ENCODE measurements at places on chromosomes 7 and 10.
A peak's percentile ranks its signal among the peaks of the same experiment; 100 is the strongest.

DNA sequence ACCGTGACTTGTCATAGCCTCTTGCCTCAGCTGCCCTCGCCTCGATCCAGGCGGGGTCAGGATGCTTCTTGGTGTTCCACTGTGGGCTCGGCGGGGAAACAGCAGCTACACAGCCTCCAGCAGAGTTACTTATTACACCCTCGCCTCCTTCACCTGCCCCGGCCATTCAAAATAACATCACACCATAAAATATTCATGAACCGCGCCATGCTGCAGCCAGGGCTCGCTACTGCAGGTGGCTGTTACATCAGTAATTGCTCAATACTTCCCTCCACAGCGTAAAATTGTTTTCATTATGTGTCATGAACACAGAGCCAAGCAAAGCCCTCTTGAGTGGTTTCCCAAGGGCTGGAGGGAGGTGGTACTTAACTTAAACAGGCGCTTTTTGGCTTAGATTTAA, 241.5 kb upstream of the SP8 start:
- no peak for DNase-seq

GRCh38 chr10:113823389-113823788, 30.5 kb downstream of the DCLRE1A start:
- no peak for DNase-seq

- no peak for DNase-seq
Observed at GRCh38 chr10:68526634-68527307, 552 bp downstream of the SLC25A16 start.

DNA sequence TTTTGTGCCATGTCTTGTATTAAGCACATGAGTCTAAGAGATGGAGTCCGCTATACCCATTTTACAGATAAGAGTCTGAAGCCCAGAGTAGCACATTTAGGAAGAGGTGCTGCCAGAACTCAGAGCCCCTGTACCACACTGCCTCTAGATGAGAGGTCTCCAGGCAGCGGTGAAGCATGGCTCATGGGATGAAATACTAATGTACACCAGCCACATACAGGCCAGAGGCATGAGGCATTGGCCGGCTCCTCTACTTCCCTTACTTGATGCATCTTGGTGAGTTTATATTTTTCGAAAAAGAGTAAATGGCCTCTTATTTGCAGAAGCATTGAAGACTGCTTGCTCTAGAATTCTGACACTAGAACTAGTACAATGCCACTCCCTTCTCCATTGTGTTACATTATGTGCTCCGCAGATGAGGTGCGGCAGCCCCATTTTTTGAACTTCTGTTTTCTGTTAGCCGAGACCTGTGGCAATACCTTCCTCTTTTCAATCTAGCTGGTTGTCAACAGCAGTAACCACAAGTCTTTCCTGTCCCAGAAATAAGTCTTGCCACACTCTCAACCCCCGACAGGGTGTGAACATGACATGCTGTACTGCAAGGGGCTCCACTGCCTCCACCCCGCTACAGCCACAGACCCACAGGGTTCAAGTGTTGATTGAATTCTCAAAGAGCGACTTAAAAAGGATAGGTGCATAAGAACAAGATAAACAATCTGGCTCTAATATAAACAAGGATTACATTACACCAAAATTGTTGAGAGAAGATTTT, 145.3 kb downstream of the CELF2 start:
- no peak for DNase-seq

GRCh38 chr7:148394582-148394981, 196.0 kb upstream of the C7orf33 start:
- DNase-seq = no peak

DNA sequence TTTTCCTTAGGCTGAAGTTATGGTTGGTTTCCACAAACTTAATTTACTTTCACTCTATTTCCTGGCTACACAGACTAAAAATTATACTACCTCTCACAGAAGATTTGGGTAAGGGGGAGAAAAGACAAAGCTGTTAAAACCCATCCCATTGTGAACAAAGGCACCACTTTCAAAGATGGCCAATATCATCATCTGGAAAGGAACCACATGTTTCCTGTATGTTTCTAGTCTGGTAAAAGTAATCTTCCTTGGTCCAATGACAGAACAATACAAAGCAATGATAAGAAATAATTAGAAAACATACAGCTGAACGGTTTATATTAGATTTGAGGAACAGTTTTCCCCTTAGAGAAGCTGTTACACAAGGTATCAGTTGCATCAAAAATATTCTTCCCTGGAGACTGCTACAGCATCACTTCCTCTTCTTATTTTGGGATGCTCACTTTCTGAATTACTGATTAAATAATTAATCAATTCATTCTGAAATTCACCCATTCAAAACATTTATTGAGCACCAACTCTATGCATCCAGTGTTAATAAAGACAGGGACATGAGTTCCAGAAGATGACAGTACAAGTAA, 8.5 kb upstream of the SFR1 start:
- no peak for DNase-seq

- no peak for DNase-seq
Observed at GRCh38 chr10:132316133-132316532, 8.4 kb upstream of the STK32C start.

- no peak for DNase-seq
Observed at GRCh38 chr7:39606352-39606751, 17.0 kb upstream of the RALA start.

DNA sequence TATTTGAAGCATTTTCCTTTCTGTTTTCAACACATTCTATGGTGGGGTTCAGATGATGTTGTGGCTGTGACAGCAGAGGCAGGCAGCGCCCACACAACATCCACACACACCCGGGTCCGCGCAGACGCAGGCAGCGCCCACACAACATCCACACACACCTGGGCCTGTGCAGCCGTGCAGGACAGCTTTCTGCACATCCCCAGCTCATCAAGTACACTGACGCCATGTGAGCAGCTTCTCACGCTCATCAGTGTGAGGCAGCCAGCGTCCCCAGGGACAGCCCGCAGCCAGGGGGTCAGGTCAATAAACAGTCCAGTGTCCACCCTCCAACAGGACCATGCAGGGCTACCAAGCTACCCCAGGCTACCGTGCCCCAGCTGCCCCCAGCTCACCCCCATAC, 272.8 kb upstream of the TCERG1L start:
- DNase-seq = no peak

DNA sequence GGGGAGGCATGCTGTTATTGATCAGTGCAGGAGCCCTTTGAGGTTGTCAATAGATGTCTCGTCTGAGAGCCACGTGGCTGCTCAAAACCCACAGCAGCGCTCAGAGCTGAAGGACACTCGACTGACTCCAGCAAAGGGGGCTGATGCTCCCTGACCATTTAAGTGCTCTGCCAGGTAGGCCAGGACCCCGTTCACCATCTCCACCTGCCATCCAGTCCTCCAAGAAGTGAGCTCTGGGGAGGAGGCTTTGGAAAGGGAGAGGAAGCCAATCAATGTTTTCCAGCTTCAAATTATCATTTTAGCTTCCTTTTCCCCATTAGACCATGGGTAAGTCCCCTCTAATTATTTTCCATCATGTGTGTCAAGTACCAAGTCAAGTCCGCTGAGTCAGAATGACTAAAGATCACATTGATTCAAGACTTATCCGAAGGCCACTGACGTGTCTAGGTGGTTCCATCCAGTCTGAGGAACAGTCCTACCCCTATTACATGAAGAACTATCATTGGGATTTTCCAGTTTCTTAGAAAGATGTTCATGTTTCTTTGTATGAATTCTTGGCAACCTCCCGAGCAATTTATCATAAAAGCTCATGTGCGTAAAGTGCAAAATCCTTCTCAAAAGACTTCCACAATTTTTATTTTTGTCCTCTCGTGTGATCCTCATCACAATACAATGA, 302.6 kb upstream of the LYZL1 start:
- DNase-seq = no peak

DNA sequence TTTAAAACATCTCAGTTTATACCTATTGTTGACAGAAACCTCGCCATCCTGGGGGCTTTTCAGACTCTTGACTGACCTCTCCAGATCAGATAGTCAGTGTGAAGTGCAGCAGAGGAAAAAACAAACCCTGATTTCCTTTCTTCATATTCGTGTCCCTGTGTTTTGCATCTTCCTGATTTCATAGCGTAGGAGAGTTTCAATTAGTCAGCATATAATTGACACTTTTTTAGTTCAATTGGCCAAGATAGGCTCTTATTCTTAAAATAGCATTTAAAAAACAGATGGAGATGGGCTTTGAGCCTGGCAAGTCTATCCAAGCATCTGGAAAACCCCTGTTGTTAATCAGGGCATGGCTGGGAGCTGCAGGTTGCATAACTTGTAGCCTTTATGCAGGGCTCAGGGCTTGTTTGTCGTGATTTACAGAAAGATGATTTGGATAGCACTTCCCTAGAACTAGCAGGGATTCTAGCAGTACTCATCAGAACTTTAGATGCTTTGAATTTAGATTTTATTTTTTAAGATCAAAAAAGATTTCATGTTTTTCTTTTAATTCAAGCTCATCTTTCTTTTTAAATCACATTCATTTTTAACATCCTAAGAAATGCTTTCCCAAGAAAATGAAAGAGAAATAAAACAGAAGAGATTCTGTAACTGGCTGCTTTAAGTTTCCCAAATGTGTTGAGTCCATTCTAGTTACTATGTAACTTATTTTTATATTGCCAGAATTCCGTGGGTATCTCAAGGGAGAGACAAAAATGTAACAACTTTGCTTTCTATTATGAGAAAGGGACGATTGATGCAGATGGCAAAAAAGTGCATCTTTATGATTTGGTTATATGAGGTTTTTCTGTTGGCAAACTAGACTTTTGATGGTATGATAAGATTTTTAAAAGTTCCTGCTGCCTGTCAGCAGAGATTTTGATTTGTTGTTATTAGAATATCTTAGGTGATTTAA, 270.8 kb upstream of the FZD8 start:
- DNase-seq = no peak

DNA sequence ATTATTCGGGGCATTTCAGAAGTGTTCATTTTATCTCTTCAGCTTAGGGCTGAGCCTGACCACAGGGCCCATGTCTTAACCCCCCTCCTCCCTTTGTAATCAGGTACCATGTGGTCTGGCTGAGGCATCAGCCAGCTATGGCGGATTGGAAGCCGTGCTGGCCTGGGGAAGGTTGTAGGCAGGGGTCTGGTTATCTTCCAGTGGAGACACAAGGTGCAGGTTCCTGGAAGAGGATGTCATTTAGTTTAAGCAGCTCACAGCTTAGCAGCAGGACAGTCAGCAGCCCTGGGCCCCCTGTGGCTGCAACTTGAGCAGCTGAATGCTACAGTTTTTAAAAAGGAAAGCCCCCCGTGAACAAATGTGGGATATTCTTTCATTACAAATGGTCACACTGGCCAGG, 22.1 kb downstream of the BAG3 start:
- DNase-seq = no peak

- DNase-seq = no peak
Observed at GRCh38 chr10:44044549-44044948, 340.3 kb downstream of the CXCL12 start.

- peak; percentile 55 for DNase-seq
Observed at GRCh38 chr10:88152728-88153133, 289.3 kb downstream of the PTEN start.

- no peak for DNase-seq
Observed at GRCh38 chr7:7209412-7210050, 27.2 kb downstream of the C1GALT1 start.

- no peak for DNase-seq
Observed at GRCh38 chr10:64658528-64658927, 1137.3 kb downstream of the REEP3 start.

DNA sequence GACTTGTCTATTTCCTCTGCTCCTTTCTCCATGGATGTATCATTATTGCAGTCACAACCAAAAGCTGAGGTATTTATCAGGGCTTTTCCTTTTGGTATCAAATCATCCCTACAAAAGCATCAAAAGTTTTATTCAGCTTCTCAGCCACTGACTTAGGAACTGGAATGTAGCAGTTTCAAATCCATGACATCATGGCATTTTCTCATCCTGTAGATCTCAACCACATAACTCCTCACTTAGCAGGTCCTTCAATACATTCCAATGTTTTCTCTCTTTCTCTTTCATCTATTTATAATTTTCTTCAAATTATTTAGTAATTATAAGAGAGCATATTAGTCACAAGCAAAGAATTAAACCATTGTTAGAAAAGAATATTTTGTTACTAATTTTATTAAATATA, 537.4 kb upstream of the SORCS1 start:
- no peak for DNase-seq

DNA sequence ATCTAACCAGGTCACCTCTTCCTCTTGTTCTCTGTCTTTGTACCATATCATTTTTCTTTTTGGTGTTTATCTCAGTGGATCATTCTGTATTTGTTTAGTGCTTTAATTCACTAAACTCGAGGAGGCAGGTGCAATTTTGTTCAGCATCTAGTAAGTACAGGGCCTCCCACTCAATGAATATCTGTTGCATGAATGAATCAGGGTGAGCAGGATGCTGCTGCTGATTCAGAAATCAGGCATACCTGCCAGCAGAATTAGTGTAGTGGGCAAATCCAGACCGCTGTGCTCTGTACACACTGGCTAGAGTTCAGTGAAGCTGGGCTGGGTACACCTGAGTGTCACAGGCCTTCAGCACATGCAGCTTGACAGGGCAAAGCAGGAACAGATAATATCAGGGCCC, 511.9 kb downstream of the SUGCT start:
- no peak for DNase-seq

DNA sequence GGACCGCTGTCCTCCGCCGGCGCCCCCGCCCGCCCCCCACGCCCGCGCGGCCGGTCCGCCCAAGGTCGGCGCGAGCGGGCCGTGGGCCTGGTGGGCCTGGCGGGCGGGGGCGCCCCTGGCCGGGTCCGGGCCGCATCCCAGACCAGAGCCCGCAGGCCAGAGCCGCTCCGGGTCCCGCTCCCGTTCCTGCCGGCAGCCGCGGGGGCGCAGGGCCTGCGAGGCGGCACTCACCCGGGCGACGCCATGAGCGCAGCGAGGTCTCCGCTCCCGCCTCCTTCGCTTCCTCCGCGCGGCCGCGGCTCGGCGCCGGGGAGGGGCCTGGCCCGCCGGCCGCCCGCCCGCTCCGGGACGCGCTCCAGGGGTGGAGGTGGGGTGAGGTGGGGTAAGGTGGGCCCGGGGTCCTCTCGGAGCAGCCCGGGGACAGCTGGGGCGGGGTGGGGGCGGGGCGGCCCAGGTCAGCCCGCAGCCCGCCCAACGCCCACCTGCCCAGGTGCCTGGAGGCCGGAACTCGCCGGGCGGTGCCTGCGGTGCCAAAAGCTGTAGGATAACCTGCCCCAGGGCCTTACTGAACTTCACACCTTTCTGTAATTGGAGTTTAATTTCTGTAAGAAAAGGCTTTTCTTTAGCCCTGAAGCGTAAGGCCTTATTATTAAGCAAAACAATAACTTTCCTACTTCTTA, at the start of gene URGCP:
Gene URGCP (minus strand): TSS at position 266 of the 680 bp plus-strand sequence. CDS start 21 bp downstream, at position 245.
- DNase-seq = peak; percentile 75

- peak; percentile 54 for DNase-seq
Observed at GRCh38 chr7:47556511-47557180, 25.3 kb downstream of the TNS3 start.

DNA sequence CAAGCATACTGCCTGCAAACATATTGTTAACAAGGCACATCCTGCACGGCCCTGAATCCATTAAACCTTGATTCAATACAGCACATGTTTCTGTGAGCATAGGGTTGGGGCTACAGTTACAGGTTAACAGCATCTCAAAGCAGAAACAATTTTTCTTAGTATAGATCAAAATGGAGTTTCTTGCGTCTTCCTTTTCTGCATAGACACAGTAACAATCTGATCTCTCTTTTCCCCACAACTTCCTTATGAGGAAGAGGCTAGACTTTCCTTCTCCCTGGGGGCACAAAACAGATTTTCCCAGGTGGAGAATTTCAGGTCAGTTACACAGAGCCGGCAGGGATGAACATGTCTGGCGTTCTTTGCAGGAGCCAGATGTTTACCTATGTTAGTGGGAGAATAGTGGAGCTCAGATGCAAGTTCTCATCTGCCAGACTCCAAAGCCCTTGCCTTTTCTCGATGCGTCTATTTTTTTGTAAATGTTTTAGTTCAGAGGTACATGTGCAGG, 37.5 kb upstream of the PFKFB3 start:
- DNase-seq = no peak

- no peak for DNase-seq
Observed at GRCh38 chr10:102777711-102778453, 34.1 kb downstream of the WBP1L start.
